Stimulated activated effector memory CD8-positive, alpha-beta T cell treated with anti-CD3 and anti-CD28 coated beads, Interleukin-12 subunit alpha, Interleukin-12 subunit beta, amount 100 ng/mL, for 72 hours (primary cell): ENCODE measurements at places on chromosomes 7 and 10.

DNA sequence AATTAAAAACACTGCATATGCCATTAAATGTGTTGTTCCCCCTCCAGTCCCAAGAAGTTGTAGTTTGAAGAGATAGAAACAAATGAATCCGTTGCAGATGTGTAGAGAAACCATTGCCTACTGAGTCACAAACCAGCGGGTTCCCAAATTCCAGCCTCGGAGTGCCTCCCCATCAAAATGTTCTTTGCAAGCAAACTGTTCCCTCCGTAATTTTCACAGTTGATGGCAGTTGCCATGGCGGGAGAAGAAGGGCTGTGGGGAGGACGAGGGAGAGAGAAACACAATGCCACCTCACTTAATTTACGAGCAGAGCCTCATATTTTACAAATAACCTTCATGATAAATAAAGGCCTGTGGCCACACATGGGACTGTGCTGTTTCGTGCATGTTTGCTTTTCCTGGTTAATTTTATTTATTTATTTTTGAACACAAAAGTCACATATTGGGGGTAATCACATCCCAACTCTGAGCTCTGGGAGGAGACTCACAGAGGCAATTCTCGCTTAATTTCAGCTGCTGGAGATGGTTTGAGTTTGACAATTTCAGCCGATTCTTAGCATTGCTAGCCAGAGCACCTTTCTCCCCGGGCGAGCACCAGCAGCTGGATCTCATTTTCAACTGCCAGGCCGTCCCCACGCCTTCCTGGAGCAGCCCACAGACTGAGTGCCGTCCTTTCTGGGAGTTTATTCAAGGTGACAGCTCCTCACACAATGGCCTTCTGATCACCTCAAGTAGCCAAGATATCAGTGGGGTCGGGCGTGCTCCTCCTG lies 1084.2 kb downstream of the KCNMA1 start:
- DNase-seq, result no peak

GRCh38 chr10:59180689-59181270 lies 4.3 kb downstream of the PHYHIPL start:
- DNase-seq, result no peak

- no peak for DNase-seq
Measured at GRCh38 chr10:77974396-77975074, 48.0 kb upstream of the DLG5 start.

DNA sequence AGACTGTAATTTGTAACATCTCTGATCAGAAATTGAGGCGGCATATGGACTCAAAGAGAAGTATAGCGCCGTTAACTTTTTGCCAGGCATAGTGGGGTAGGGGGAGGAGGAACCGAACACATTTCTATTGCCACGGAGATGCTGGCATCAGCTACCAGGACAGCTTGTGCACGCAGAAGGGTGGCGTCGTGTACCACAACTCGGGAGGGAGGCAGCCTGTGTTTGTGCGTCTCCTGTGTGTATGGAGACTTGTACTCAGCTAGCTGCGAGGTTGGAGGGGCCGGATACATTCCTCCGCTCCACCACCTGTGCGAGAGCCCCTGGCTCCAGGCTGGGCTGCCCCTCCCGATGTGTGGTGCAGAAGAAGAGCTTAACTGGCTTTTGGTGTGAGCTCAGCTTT lies 634.8 kb downstream of the TYW1 start:
- DNase-seq, result no peak

GRCh38 chr10:7245505-7245904 lies 165.3 kb downstream of the SFMBT2 start:
- DNase-seq, result no peak

GRCh38 chr10:115129752-115130151 lies 36.6 kb downstream of the ATRNL1 start:
- no peak for DNase-seq

DNA sequence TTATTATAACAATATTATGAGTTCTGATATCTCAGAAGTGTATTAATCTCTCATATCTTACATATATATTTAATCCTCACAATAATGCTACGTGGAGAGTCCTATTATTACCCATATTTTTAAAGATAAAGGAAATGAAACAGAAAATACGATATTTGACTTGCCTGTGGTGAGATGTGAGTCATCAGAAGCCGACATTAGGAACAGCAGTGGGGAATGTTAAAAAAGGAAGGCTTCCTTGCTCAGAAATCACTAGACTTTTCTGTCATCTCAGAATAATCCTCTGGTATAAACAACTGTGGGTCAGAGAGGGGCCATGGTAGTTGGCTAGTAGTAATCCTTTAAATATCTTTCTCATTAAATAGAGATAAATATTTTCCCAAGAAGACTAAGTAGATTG lies 402.3 kb upstream of the PCDH15 start:
- DNase-seq, result no peak

- DNase-seq, result no peak
Measured at GRCh38 chr10:89263091-89263490, 11.5 kb upstream of the LIPA start.

DNA sequence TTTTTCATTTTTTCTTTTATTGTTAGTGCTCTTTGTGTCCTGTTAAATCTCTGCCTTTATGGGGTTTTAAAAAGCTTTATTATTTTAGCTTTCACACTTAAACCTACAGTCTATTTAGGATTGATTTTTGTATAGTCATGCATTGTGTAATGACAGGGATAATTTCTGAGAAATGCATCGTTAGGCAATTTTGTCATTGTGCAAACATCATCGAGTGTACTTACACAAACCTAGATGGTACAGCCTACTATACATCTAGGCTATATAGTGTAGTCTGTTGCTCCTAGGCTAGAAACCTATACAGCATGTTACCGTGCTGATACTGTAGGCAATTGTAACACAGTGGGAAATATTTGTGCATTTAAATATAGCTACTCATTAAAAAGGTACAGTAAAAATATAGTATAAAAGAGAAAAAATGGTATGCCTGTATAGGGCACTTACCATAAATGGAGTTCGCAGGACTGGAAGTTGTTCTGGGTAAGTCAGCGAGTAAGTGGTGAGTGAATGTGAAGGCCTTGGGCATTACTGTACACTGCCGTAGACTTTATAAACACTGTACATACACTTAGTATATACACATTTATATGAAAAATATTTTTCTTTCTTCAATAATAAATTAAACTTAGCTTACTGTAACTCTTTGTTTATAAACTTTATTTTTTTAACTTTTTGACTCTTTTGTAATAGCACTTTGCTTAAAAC lies 16.0 kb downstream of the UBE2D1 start:
- no peak for DNase-seq

GRCh38 chr7:5183155-5183554 lies 6.9 kb upstream of the WIPI2 start:
- no peak for DNase-seq

DNA sequence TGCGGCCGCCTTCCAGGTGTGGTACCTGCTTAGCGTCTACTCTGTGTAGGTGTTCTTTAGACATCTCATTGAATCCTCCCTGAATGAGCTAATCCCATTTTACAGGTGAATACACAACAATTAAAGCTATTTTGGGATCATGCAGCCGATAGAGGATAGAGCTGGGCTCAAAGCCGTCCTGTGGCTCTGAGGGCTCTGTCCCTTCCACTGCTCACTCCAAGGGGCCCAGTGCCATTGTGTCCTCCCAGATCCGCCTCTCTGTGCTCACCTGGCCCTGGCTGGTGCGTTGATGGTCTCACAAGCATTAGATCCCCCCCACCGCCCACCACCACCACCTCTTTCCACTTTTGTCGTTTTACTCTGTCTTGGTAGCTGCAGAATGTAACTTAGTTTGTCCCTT lies 13.1 kb downstream of the NPTX2 start:
- no peak for DNase-seq

DNA sequence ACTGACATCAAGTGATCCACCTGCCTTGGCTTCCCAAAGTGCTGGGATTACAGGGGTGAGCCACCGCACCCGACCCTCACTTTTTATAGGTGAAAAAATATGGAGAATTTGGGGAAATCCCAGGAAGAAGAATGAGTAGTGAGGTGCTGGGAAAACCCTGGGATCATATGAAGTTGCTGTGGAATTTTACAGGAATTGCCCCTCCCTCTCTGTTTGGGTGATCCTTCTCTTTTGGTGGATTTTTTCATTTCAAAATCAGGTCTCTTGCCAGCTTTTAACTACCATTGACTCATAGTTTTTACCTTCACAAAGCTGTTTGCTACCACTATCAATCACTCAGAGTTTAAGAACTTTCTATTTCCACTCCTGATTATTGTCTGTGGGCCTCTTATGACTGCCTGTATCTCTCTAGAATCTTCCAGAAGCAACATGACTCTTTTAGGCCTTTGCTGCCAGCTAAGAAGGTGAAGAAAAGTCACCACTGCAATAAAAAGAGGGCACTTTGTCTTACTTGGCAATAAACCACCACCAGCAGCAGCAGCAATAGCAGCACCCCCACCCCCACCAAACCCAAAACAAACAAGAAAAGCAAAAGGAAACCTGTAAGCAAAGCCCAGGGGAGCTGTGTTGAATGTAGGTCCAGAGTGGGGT lies 4.0 kb upstream of the GIMAP8 start:
- no peak for DNase-seq

DNA sequence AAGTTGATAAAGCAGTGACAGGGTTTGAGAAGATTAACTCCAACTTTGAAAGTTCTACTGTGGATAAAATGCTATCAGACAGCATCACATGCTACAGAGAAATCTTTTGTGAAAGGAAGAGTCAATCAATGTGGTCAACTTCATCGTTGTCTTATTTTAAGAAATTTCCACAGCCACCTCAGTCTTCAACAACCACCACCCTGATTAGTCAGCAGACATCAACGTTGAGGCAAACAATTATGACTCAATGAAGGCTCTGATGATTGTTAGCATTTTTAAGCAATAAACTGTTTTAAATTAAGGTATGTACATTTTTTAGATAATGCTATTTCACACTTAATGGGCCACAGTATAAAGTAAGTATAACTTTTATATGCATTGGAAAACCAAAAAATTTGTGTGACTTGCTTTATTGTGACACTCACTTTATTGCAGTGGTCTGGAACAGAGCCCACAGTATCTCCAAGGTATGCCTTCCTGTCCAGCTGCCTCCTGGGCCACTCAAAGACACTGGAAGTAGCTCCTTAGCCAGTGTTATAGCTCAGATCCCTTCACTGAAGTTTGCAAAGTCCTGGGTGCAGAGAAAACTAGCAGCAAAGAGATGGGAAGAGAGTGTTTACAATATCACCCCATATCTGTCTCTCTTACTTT lies 293.1 kb downstream of the ARHGAP12 start:
- DNase-seq, result no peak
